ENCODE measurements at places on chromosomes 12 and 14.

- no peak for DNase-seq
Observed at GRCh38 chr14:77306851-77307496, 13.7 kb downstream of the POMT2 start.

DNA sequence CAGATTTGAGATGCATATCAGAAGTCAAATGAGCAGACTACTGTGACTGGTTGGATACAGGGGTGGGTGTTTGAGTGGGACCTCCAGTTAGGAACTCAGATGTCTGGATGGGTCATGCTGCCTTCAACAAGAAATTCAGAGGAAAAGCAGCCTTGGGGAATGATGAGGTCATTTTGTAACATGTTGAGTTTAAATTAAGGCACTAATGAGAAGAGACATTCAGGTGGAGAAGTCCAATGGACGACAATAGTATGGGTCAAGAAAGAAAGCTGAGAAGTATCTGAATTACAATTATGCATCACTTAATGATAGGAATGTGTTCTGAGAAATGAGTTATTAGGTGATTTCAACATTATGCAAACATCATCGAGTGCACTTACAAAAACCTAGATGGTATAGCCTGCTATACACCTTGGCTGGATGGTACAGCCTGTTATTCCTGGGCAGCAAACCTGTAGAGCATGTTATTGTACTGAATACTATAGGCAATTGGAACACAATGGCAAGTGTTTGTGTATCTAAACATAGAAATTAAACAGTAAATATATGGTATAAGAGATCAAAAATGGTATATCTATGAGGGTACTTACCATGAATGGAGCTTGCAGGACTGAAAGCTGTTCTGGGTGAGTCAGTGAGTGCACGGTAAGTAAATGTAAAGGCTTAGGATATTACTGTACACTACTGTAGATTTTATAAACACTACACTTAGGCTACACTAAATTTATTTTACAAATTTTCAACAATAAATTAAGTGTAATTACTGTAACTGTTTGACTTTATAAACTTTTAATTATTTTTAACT lies 414.7 kb downstream of the RAD51B start:
- DNase-seq = no peak

- DNase-seq = no peak
Observed at GRCh38 chr12:104782296-104782695, 175.8 kb downstream of the SLC41A2 start.

DNA sequence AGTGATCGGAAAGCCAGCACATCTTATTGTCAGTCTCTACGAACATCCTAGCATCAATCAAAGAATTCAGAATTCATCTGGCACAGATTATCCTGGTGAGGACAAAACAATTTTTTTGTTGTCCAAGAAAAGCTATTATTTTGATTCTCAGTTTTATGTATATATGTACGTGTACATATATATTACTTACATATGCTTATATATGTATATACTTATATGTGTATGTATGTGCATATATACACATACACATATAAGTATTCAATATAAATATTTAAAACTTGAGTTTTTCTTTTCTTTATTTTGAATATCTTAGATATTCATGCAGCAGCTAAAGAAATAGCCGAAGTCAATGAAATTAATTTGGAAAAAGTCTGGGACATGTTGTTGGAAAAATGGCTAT lies 77.9 kb downstream of the KNTC1 start:
- no peak for DNase-seq

GRCh38 chr14:51879170-51879569 lies 18.8 kb downstream of the GNG2 start:
- no peak for DNase-seq

GRCh38 chr12:13203034-13203922 lies 6.8 kb downstream of the EMP1 start:
- no peak for DNase-seq

DNA sequence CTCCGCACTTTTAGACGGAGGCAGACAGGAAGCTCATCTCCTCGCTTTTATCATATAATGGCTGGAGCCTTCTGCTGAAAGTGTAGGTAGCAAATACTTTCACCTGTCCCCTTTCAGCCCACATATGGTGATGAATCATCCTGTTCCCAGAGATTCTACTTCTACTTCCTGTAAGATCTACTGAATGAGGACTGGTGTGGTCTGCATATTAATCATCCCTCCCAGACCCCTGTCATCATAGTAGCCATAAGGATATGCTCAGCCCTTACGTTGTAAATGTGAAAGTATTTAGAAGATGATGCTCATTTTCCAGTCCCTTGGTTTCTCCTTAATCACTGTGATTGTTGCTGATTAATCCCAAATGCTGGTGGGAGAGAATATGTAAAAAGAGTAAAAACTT lies 268.2 kb upstream of the GRIP1 start:
- DNase-seq = no peak

DNA sequence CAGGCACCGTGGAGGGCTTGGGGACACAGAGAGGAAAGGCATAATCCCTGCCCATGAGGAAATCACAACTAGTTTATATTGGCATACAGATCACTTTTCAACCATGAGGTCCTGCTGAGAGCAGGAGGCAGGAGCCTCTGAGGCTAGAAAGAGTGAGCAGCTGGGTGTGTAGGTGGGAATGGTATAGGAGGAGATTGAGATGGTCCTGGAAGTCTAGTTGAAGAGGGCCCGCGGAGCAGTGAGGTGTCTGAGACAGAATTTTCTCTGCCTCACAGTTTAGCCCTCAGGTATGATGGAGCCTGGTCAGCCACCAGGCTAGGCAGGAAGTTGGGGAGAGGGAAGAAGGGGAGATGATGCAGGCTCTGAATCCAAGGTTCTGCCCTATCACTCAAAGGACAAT lies 54.7 kb upstream of the JDP2 start:
- no peak for DNase-seq

DNA sequence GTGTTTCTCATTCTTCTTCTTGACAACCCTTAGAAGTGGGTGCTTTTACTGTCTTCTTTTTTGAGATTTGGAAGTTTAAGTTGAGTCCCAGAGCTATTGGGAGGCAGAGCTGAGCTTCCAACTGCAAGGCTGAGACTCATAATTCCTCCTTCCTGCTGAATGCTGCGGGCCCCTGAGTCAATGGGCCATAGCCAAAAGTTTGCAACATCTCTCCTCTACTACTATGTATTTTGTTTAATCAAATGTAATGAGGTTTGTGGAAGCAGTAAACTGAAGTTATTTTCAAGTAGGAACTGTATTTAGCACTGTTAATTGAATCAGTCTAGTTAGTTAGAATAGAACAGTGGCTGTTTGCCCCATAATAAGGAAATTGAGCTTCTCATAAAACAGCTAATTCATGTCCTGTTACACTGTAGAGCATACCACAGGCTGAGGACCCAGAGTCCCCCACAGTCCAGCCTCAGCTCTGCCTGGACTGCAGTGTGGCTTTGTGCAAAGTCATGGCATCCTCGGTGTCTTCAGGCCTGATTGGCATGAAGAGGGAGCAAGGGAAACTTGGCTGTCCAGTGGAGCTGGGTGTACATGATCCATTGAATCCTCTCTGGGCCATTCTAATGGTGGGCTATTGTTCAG lies 631.7 kb downstream of the VRK1 start:
- DNase-seq = no peak

- no peak for DNase-seq
Observed at GRCh38 chr14:89382901-89383845, 33.9 kb downstream of the FOXN3 start.

- no peak for DNase-seq
Observed at GRCh38 chr12:110165540-110166159, 41.5 kb downstream of the IFT81 start.

- no peak for DNase-seq
Observed at GRCh38 chr14:32404784-32405573, 75.9 kb downstream of the AKAP6 start.

- no peak for DNase-seq
Observed at GRCh38 chr12:81378601-81379285, 300.9 kb downstream of the ACSS3 start.

DNA sequence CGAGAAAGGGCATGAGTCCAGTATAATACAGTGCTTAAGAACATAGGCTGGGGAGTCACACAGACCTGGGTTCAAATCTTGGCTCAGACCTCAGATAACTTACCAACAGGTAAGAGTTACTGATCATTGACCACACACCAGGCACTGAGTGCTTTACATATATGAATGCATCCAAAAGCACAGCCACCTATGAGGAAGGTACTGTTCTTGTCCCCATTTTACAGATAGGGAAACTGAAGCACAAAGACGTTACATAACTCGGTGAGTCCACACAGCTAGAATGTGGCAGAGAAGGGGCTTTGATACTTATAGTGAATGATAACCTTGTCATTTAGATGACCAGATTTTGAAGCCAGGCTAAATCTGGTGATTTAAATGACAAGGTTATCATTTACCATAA lies 27.6 kb downstream of the FAIM2 start:
- DNase-seq = no peak

- no peak for DNase-seq
Observed at GRCh38 chr14:22977684-22978486, 4.5 kb downstream of the AJUBA start.

GRCh38 chr14:67539116-67539515 lies 6.0 kb downstream of the PLEKHH1 start:
- DNase-seq = no peak

DNA sequence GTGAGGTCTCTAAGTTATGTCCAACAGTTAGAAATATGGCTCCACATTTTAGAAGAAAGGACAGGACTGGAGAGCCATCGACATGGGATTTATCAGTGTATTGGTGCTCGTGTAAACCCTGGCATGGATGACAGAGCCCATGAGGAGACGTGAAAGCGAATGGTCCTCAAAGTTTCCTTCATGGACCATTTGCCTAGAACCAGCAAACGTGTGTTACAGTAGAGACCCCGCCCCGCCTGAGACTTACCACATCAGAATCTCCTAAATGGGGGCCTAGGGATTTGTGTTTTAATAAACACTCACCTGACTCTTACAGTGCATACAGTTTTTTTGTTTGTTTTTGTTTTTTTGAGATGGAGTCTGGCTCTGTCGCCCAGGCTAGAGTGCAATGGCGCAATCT lies 12.2 kb downstream of the EVL start:
- no peak for DNase-seq

DNA sequence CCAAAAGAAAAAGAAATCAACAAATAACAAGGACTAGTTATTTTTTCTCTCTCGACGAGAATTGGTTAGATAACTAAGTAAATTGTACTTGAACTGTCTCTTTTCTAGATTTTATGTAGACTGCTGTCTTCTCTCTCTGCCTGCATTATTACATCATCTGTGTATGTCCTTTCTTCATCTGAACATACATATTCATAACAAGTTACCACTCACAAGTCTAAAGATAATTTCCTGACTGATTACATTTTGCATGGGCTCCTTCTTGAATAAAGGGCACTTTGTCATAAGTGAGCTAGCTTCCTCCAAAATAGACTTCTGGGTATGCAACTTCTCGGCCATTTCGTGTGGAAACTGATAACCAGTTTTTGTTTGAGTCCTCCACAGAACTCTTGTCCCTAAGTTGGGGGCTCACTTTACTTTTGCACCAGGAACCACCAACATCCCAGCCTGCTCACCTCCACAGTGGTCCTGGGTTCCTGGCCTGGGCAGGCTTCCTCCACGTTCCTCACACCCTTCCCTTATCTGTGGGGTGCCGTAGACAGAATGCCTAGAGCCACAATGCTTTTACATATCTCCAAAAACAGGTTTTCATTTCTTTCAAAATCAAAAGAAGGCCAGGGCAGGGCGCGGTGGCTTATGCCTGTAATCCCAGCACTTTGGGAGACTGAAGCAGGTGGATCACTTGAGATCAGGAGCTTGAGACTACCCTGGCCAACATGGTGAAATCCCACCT lies 6.2 kb upstream of the DDX47 start:
- DNase-seq = no peak

GRCh38 chr12:122834104-122834920 lies 945 bp upstream of the HIP1R start:
- peak; percentile 19 for DNase-seq

DNA sequence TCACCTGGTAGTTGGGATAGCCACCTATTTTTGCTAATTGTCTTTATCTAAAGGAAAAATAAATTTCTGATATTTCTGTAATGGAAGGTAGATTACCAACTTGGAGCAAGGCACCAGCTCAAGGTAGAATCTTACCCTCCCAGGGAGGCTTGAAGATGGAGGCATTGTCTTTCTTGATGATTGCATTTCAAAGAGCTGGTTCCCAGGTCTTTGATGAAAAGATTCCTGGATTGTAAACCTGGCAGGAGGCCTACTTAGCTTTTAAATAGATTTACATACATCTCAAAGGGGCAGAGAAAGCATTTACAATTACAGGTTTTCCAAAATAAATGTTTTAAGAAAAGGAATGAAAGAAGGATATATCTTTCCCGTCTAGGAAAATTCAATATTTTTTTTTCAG lies 729.2 kb downstream of the LRFN5 start:
- no peak for DNase-seq

DNA sequence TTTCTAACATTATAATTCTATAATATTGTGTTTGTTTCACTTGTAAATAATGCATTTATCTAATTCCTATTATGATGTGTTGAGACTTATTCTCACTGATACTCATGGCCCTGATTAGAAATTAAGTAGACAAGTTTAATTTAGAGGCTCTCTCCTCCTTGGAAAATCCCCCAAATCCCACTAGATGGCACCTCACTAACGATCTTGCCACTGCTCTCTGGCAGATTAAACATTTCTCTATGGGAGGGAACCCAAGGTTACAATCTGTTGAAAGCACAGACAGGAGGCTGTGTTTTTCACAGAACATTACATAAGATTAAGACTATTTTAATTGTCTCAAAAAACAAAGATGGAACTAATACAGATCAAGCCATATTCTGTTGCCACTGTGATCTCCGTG lies 318.7 kb downstream of the LRFN5 start:
- no peak for DNase-seq

GRCh38 chr12:95509300-95509699 lies 35.3 kb downstream of the METAP2 start:
- no peak for DNase-seq

DNA sequence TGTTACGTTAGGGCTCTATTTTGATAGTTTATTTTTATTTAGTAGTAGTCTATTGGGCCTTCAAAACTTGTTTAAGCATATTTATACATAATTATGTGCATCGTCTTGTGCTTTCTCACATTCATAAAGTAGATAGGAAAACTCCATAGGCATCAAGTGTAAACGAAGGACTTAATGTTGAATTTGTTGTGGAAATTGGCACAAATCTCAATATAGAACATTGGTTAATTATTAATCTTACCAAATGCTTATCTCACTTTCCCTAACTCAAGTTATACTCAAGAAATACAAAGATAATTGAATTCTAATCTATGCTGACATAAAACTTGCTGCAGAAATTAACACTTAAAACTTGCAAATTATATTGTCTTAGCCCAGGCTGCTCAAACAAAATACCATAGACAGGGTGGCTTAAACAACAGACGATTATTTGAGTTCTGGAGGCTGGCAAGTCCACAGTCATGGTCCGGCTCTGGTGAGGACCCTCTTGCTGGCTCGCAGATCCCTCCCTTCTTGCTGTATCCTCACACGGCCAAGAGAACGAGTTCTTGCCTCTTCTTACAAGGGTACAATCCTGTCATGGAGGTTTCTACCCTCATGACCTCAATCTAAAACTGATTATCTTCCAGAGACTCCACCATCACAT lies 18.8 kb downstream of the STYX start:
- no peak for DNase-seq

DNA sequence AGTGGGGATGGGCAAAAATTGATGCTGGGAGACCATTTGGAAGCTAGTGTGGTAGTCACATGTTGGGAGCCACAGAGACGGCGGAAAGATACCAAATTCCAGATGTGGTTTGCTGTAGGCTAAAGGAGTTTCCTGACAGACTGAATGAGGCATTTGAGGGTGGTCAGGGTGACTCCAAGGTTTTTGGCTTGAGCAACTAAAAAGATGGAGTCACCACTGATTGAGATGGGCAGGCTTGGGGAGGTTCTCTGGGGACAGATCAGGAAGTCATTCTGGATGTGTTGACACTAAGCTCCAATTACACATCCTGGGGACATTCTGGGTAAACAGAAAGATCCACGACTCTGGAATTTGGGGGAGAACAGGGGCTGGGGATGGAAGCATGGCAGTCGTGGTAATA lies 15.5 kb upstream of the SERPINA9 start:
- no peak for DNase-seq
